ENCODE measurements at places on chromosomes 4 and X. TPM values are rescaled to one million over a fixed set of nuclear protein-coding genes. Genes with fewer than 3 reads are reported as not detected.

Gene SPANXN2
- not detected for total RNA-seq

Gene NR3C2
- total RNA-seq: 7.1 TPM

Gene CXorf65
- 2.2 TPM for total RNA-seq

Gene TMPRSS11E
- not detected for total RNA-seq

Gene TCP11X2
- not detected for total RNA-seq

Gene JCHAIN
- total RNA-seq: 9.4 TPM

Gene TLR3
- total RNA-seq: 10.9 TPM

Gene TKTL1
- total RNA-seq: 0.80 TPM

Gene TGIF2LX
- not detected for total RNA-seq

Gene HEPH
- 3.9 TPM for total RNA-seq

Gene PTPN13
- 13.2 TPM for total RNA-seq

Gene FAM9C
- total RNA-seq: not detected

Gene RAB9B
- total RNA-seq: 0.74 TPM

Gene BEX5
- 1.2 TPM for total RNA-seq

Gene CFAP99
- total RNA-seq: not detected

Gene CT45A10
- not detected for total RNA-seq

Gene ITM2A
- total RNA-seq: 46.2 TPM

Gene TMSB15C
- total RNA-seq: 0.19 TPM

Gene BRS3
- total RNA-seq: not detected

Gene XG
- total RNA-seq: 3.4 TPM

All from mesenteric fat pad (tissue), 1 donor.